ENCODE measurements at places on chromosomes 5 and 9. TPM values are rescaled to one million over a fixed set of nuclear protein-coding genes. Genes with fewer than 3 reads are reported as not detected.

GRCh38 chr5:21574438-21574837 is 1278.7 kb downstream of the CDH12 start:
- no peak for DNase-seq
- peak overlapping the region; percentile 30 for H3K27ac ChIP-seq
- peaks cover 16% of the 10 kb centered on the region for H3K4me1 ChIP-seq
- H3K4me3 ChIP-seq = peak overlapping the region; percentile 28
- no peaks in the 10 kb centered on the region for H3K36me3 ChIP-seq

DNA sequence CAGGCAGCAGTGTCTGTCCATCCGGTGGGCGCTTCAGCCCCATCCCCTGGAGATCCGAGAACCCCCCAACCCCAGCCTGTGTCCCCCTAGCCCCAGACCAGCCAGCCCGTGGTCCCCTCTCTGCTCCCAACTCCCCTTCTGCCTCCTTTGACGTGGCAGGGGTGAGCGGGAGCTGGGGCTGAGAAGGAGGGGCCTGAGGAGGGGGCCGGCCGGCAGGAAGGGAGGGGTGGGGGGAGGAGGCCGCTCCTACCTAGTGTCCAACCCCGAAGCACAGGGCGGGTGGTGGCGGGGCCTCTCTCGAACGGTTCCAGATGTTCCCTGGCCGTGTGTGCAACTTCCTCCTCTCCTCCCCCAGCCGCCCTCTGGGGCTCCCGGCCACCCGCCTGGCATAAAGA is 31.0 kb downstream of the GOLGA2 start:
- peaks cover 13% of the 10 kb centered on the region for H3K27me3 ChIP-seq
- H3K27ac ChIP-seq = no peak overlapping the region

- H3K36me3 ChIP-seq = no peaks in the 10 kb centered on the region
- no peak for DNase-seq
- peak overlapping the region; percentile 65 for H3K4me3 ChIP-seq
- peak overlapping the region; percentile 98 for H3K27ac ChIP-seq
- peaks cover 11% of the 10 kb centered on the region for H3K27me3 ChIP-seq
Observed at GRCh38 chr5:138702166-138703077, 50.8 kb upstream of the CTNNA1 start.

NRG2 gene
- total RNA-seq = 0.81 TPM

DNA sequence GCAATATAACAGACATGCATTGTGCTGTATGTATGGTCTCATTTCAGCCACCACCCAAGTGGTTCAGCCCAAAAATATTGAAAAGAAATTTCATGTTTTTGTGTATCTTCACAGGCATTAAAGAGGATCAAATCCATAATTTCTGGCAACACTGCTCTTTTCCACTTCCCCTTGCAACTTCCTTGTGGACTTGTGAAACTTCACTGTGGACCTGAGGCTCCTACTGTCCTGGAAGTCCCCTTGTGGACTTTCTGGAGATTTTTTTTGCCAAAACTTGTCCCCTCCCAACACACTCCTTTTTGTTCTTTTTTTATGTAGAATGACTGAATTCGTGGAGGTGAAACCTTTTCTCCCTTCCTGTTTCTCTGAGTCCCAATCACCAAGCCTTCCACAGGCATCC is 14.3 kb downstream of the OTULINL start:
- H3K27me3 ChIP-seq = peaks cover 2% of the 10 kb centered on the region
- no peaks in the 10 kb centered on the region for H3K36me3 ChIP-seq
- no peak for DNase-seq
- no peak overlapping the region for H3K27ac ChIP-seq
- peaks cover 6% of the 10 kb centered on the region for H3K4me1 ChIP-seq

Measured in glutamatergic neuron (in vitro differentiated cells).